Brain (organoid and tissue), 16 donors: ENCODE measurements at places on chromosomes 11 and 22.

GRCh38 chr11:130246738-130247137, 68.0 kb downstream of the ZBTB44 start:
- no peak for DNase-seq

DNA sequence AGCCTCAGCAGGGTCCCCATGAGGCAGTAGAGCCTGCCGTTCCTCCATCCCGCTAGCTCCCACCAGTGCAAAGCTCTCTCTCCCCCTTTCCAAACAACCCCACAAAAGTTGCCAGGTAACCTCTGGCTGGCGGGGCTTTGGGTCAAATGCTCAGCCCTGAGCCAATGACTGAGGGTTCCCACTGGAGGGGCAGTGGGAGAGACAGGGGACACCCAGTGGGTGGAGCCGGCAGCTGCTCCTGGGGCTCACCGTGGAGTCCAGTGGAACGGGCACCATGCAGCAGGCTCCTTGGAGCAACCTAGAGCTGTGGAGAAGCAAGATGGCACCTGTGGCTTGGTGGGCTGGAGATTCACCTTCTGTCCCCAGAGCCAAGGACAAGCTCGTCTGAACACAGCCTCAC, 25.0 kb upstream of the PPARA start:
- no peak for DNase-seq

GRCh38 chr11:65780770-65781151, at the start of gene AP5B1:
AP5B1 (minus strand) TSS chr11:65780976; CDS start chr11:65780591, 385 bp downstream.
- DNase-seq = peak; percentile 63

GRCh38 chr11:120024586-120024985, 113.3 kb downstream of the TRIM29 start:
- no peak for DNase-seq

GRCh38 chr22:25835348-25835747, 93.4 kb downstream of the MYO18B start:
- DNase-seq = no peak

DNA sequence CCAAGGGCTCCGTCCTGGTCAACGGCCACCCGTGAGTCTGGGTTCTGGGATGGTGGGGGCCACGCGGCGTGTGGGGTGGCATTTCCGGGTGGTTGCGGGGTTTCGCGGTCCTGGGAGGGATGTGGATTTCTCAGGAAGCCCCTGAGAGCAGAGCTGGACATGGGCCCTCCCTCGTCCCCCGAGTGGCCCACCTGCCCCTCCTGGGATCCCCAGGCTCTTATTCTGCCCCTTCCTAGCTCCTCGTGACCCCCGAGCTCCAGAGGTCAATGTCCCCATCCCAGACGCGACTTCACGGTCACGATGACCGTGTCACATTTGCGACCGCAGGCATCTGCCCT, 4.4 kb downstream of the MUC5AC start:
- no peak for DNase-seq

DNA sequence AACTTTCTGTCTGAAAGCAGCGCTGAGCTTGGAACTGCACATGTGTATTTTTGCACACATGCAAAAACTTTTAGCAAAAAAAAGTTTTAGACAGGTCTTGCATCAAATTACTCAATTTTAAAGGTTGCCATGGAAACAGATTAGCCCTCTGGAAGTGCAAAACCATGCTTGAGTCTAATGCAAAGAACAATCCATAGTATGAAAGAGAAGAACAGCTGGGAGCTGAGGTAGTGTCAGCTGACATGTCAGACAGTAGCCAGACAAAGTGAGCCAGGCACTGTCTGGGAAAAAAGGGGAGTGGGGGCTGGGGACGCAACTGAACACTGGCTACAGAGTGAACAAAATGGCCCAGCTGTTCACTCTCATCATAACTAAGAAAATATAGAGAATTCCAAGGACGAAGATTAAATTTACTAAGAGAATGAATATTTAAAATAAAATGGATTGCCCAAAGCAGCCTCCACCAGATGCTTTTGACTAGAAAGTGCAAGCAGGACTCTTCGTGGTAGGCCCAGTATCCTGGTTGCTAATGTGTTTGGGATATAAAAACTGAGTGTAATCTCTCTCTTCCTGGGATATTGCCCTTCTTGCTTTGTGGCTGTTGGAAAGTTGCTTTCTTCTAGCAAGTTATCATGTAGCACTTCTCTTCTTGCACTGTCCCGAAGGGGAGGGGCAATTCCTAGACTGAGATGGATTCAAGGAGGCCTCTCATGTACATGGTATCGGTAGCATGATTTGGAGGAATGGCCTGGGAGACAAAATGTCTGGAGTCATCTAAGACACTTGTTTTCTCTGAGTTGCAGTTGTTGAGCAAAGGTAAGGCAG, 434.1 kb upstream of the FAT3 start:
- DNase-seq = peak; percentile 81

- DNase-seq = peak; percentile 81
These were observed 243.1 kb downstream of the ST3GAL4 start for GRCh38 chr11:126598344-126599216.

DNA sequence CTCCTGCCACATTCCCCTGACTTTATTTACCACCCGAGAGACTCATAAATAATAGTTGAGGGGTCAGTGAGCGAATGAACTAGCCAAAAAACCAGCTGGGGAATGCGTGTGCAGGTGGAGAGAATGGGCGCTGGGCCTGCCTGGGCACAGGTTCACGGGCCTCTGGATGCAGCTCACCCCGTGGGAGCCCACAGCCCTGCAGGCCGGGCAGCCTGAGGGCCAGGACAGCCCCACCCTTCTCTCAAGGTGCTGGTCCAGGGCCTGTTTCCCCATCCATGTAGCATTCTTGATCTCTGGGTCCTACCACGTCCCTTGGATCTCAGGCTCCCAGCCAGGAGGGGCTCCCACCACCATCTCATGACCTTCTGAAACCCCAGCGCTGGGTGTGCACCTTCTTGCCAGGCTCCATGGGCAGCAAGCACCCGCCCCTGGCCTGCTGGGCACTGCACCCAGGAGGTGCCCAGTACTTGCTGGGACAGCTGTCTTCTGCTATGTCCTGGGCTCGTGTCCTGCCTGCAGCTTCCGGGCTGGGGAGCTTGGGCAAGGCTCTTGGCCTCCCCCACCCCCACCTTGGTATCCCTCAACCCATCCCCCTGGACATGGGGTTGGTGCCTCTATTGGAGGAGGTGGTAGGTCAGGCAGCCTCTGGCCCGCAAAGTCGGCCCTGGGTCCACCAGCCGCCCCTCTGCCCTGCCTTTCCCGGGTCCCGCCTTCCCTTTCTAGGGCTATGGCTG, 43.1 kb upstream of the CCDC188 start:
- no peak for DNase-seq

DNA sequence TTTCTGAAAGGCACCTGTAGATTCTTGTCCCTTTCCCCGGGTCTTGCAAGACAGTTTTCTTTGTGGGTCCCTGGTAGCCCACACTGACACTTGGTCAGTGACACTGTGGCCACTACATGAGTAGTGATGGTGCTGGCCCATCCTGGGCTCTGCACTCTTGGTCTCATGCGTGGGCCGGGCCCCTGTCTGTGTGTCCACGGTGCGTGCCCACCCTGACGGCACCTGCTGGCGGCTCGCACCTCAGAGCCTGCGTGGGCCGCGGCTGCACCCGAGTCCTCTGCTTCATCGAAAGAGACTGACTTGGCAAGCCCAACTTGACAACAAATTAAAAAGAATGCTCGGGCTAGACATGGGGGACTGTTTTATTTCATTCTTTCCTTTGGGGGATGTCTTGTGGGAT, 37.5 kb downstream of the ADAMTS15 start:
- no peak for DNase-seq

- DNase-seq = no peak
These were observed 4.7 kb downstream of the FADS2 start for GRCh38 chr11:61832754-61833153.

- no peak for DNase-seq
These were observed 5.6 kb downstream of the TUB start for GRCh38 chr11:8086571-8086970.

DNA sequence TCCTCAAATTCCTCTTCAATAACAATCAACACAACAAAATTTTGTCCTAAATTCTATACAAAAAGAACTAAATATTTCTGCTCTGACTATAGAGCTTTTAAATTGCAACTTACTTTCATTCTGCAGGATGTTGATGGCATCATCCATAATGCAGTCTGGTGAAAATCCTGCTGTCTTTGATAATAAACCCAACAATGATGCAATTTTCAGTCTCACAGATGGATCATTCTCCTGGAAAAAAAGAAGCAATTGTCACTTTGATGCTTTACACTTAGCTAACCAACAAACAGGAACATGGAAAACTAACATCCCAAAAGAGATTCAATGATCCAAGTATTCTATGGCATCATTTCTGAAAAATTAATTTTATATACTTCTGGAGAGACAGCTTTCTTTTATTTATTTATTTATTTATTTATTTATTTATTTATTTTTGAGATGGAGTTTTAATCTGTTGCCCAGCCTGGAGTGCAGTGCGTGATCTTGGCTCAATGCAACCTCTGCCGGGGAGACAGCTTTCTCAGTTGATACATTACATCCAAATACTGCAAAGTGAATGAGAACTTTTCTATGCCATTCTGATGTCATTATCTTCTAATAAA, 13.0 kb downstream of the INTS4 start:
- DNase-seq = no peak

GRCh38 chr11:67463186-67463585, 5.9 kb downstream of the TMEM134 start:
- DNase-seq = no peak

GRCh38 chr11:15613251-15613650, 498.5 kb downstream of the INSC start:
- DNase-seq = no peak
